ENCODE measurements at places on chromosomes 7 and 10.

- no peak for DNase-seq
These were observed 125.1 kb upstream of the PPIF start for GRCh38 chr10:79222186-79222585.

- DNase-seq: peak; percentile 86
These were observed 85.1 kb upstream of the LANCL2 start for GRCh38 chr7:55280031-55280454.

- no peak for DNase-seq
These were observed 226.2 kb downstream of the THSD7A start for GRCh38 chr7:11605749-11606148.

DNA sequence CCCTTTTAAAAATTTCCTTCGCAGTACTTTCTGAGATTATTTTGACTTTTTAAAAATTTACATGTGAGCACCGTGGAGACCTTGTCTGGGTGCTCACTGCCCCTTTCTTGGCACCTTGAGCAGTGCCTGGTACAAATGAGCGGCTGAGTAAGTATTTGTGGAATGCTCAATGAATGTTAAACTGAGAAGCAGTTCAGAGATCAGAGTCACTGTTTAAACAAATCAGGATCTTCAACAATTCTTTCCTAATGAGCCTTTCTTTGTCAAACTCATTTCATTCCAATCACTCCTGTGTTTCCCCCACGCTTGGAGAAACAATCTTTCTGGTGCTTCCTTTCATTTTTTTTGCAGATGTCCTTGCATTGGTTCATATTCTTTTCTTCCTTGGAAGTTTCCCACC is 611.3 kb upstream of the GALNT17 start:
- no peak for DNase-seq

DNA sequence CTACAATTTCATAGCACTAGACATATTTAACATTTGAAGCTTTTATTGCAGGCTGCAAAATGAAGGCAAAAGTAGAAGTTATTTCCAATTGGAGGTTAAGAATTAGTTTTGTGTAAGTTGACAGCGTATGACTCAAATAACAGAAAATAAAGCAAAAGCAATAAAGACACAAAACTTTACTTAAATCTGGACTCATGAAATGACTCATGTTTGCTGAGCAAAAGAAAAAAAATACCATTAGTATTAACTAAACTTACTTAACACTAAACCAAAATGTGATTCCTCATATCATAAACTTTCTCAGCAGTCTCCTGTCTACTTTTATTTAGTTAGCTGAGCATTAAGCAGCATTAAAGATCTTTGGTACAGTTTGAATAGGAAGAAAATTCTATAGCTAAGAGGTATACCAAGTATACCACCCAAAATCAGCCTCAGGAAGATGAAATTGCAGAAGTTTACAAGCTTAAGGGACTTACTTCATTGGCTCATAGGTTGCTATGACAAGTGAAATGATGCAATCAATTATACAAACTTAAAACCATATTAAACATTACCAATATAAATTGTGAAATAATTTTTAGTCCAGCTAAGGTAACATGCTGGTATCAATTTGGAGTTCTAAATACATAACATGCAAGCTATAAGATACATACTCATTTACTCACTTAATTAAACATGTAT is 1131.4 kb downstream of the XPNPEP1 start:
- no peak for DNase-seq

GRCh38 chr10:5649746-5650145 is 16.6 kb downstream of the ASB13 start:
- DNase-seq: no peak

DNA sequence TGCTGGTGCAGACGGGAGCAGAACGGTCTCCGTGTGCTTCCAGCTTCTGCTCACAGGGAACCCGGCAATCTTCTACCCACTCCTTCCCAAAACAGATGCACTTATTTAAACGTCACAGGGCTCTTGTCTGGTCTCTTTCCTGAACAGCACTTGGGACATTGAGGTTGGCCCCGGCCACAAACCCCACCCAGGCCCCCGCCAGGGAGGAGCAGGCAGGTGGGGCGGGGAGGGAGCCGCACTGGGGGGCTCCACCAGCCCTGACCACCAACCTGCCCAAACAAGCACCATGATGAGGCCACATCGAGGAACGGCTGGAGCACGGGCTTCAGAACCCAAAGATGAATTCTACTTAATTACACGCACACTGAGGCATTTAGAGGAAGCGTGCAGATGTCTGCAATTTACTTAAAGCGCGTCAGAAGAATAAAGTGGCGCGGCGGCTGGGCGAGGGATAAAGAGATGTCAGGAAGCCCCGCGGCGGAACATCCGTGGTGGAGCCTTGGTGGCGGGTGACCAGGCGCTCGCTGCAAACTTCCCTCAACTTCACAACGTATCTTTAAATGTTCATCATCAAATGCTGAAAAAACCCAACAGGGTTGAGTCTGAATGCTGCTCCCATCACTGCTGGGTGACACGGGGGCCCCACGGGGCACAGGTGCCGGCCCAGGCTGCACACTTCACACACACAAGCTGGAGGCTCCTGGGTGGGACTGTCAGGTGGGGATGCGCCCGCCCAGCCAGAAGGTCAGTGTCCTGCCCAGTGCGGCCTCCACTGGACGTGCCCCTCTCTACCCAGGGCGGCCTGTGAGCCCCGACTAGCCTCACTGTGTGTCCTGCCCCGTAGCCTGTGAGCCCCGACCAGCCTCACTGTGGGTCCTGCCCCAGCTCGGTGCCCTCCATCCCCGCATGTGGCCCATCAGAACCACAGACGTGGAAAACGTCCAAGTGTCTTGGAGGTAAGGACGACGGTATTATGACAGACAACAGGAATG is 279.2 kb downstream of the MAD1L1 start:
- no peak for DNase-seq

DNA sequence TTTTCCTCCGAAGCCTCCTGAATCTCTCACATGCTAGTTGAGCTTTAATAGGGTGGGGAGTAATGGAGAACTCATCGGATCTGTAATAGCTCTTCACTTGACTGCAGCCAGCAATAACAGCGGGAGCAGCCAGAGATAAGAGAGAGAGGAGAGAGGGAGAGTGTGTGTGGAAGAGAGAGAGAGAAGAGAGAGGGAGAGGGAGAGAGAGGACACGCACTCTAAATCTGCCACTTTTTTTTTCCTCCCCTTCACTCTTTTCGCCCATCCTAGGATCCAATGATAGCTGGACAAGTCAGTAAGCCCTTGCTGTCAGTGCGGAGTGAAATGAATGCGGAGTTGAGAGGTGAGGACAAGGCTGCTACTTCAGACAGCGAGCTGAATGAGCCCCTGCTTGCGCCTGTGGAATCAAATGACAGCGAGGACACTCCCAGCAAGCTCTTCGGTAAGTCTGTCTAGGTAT is 107.9 kb downstream of the POU6F2 start:
- no peak for DNase-seq

GRCh38 chr7:141691961-141692360 is 10.0 kb downstream of the DENND11 start:
- no peak for DNase-seq

- DNase-seq: no peak
These were observed 55.8 kb downstream of the AKR1C4 start for GRCh38 chr10:5252177-5253037.

- DNase-seq: no peak
These were observed 183.6 kb downstream of the NRP1 start for GRCh38 chr10:33150889-33151288.

- no peak for DNase-seq
These were observed 21.7 kb upstream of the BHLHA15 start for GRCh38 chr7:98189559-98189958.
